Adipocyte (in vitro differentiated cells): ENCODE measurements at places on chromosomes 16 and 17.

- DNase-seq, result no peak
These were observed 234.7 kb upstream of the SDK2 start for GRCh38 chr17:73878923-73879322.

- DNase-seq, result peak; percentile 84
These were observed 36.7 kb downstream of the STAT5A start for GRCh38 chr17:42325026-42325425.

GRCh38 chr16:24745791-24746190, 16.3 kb downstream of the TNRC6A start:
- DNase-seq, result no peak

- no peak for DNase-seq
These were observed 5.0 kb downstream of the NFATC3 start for GRCh38 chr16:68090130-68090529.
